ENCODE measurements at places on chromosomes 1 and 21.

- no peak for DNase-seq
Measured at GRCh38 chr1:10687782-10688408, 108.6 kb downstream of the CASZ1 start.

- DNase-seq, result no peak
Measured at GRCh38 chr1:162823231-162823630, 32.7 kb downstream of the HSD17B7 start.

GRCh38 chr21:8990326-8991087, 1530.9 kb upstream of the TPTE start:
- DNase-seq, result peak; percentile 23

DNA sequence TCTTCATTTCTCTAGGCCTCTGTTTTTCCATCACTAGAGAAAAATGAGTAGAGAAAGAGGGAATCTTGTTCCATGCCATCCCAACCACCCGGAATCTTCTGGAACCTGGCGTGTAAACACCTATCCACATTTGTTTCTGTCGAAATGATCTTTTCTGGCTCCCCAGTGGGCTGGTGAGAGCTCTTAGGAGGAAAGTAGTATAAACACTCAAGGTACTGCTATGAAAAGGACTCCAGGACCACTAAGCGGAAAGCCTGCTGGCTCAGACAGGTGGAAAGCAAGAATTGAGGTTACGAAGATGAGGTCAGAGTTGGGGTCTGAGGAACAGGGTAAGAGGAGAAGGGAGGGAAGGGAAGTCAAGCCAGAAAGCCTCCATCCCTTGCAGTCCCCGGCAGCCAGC, 90.8 kb downstream of the PLXNA2 start:
- DNase-seq, result no peak

- DNase-seq, result no peak
Measured at GRCh38 chr1:184824691-184825323, 70.1 kb upstream of the EDEM3 start.

GRCh38 chr1:207502726-207503125, 6.8 kb downstream of the CR1 start:
- no peak for DNase-seq

DNA sequence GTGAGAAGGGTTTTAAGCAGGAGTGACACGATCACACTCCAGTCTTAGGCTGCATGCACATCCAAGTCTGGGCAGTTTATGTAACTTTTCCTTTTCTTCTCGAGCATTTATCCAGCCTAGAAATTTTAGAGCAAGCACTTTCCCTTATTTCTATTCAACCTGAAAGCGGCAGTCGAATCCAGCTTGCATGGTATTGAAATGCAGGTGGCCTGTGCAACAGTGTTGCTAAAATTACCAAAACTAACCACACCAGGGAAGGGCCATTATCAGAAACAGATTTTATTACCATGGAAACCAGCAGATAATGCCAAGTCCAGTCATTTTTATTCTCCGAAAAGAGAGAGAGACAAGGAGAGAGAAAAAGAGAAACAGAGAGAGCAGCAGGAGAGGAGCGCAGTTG, 179.9 kb upstream of the ZC3H12A start:
- no peak for DNase-seq

DNA sequence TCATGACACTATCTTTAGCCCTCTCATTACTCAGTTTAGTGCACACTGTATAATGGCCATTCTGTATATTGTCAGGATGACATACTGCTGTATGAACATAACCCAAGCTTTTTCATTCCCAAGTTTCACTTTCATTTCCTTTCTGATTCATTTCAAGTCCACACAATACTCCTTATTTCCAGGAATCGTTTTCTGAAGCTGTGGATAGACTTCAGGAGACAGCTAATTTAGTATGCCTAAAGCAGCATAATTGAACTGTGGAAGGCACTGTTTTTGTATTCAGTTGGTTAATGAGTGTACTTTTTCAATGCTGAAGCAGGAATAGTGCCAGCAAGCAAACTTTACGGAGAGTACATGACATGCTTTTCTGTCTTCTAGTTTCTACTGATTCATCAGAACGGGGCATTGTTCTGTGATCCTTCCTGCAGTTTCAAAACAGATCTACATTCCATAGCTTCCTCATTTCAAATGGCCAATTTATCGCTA, 578.5 kb upstream of the ZP4 start:
- no peak for DNase-seq

- DNase-seq, result no peak
Measured at GRCh38 chr1:93525431-93525830, 77.5 kb downstream of the FNBP1L start.
